ENCODE measurements at places on chromosomes 2 and 18. TPM values are rescaled to one million over a fixed set of nuclear protein-coding genes. Genes with fewer than 3 reads are reported as not detected.

The CELF4 gene
- not detected for total RNA-seq

The MYO3B gene
- total RNA-seq, result 10.6 TPM

The FSHR gene
- total RNA-seq, result 0.05 TPM

The OTOF gene
- total RNA-seq, result under 0.01 TPM

DNA sequence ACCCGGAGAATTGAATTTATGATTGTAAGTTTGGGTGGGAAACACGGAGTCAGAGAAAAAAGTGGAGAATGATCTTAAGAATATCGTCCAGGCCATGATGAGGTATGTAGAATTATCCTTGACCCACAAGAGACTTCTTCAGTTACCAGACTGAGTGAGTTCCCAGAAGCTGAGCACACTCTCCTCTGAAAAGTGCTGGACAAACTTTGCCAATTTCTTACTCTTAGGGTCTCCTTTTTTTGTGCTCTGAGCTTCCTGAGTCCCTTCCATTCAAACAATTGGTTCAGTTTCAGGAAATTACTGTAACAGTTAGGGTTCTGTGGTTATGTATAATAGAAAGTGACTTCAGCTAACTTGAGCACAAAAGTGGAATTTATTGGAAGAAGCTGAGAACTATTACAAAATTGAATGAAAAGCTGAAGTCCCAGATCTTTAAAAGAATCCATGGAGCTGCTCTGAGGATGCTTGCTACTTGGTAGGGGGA, 50.6 kb upstream of the EHBP1 start:
- no peak for DNase-seq

DNA sequence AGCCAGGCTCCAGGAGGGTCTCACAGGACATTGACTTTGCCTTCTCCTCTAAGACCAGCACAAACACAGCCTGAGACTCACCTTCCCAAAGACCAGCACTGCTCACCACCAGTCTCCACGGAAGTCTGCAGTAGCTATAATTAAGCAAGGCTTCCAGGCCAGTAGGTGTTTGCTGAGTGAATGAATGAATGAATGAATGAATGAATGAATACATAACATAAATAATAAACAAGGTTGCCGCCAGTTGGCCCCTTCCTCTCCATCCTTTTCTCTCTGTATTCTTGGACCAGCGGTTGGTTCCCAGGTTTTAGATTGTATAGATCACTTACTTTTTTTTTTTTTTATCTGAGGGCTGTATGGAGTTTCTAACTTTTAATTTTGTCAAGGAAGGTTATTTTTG, 222.4 kb upstream of the ID2 start:
- no peak for DNase-seq

- DNase-seq, result no peak
Observed at GRCh38 chr2:3091696-3092095, 285.9 kb downstream of the EIPR1 start.

DNA sequence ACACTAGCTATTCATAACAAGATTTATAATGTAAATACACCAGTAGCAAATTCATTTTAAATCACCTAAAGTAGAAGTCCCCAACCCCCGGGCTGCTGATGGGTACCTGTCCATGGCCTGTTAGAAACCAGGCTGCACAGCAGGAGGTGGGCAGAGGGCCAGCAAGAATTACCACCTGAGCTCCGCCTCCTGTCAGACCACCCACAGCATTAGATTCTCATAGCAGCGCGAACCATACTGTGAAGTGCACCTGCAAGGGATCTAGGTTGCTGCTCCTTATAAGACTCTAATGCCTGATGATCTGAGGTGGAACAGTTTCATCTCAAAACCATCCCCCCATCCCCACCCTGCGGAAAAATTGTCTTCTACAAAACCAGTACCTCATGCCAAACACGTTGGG, 71.3 kb downstream of the KANSL1L start:
- DNase-seq, result no peak

- no peak for DNase-seq
Observed at GRCh38 chr2:7937082-7937481, 744.8 kb upstream of the ID2 start.

The RMND5A gene
- 72.5 TPM for total RNA-seq

The ASIC4 gene
- total RNA-seq, result not detected

- DNase-seq, result no peak
Observed at GRCh38 chr2:161947406-161947805, 126.6 kb downstream of the DPP4 start.

The NTSR2 gene
- not detected for total RNA-seq

GRCh38 chr18:37662099-37662498, 96.5 kb upstream of the CELF4 start:
- DNase-seq, result no peak

GRCh38 chr2:170271340-170271739, 93.4 kb downstream of the MYO3B start:
- DNase-seq, result peak; percentile 2

- no peak for DNase-seq
Observed at GRCh38 chr2:127506510-127506909, 19.8 kb downstream of the IWS1 start.

The LDLRAD4 gene
- 0.87 TPM for total RNA-seq

DNA sequence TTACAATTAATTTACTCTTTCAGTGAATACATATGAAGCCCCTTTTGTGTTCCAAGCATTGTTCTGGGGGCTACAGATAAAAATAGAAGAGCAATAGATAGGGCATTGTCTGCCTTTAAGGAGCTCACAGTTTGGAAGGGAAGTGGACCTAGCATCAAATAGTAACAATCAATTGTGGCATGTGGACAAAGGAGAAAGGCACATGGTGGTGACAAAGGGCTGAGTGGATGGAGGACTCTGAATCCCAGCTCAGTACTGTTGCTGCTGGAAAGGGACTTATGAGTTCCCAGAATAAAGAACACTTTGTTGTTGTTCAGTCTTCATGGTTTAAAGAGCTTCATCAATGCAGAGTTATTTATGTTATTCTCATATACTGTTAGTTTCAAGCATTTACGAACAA, 217.7 kb downstream of the HRH4 start:
- no peak for DNase-seq

GRCh38 chr2:9196637-9197036, 10.0 kb upstream of the ASAP2 start:
- DNase-seq, result no peak

DNA sequence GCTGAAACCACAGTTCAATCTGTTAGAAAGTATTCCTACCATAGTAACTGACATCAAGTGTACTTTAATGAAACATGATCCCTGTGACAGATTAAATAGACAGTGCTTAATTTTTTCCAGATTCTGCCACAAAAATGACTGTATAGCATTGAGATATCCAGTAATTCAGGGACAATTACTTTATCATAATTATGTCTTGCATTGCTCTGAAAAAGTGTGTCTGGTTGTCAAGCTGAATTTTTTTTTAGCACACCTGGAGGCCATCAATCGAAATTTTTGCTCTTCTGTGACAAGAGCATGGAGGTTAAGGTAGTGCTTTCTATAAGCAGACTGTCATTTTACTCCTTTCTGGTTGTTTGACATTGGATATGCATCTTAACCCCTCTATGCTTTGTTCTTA, 1083.8 kb upstream of the NRXN1 start:
- DNase-seq, result no peak

GRCh38 chr18:62280786-62281185, 44.3 kb upstream of the TNFRSF11A start:
- no peak for DNase-seq

DNA sequence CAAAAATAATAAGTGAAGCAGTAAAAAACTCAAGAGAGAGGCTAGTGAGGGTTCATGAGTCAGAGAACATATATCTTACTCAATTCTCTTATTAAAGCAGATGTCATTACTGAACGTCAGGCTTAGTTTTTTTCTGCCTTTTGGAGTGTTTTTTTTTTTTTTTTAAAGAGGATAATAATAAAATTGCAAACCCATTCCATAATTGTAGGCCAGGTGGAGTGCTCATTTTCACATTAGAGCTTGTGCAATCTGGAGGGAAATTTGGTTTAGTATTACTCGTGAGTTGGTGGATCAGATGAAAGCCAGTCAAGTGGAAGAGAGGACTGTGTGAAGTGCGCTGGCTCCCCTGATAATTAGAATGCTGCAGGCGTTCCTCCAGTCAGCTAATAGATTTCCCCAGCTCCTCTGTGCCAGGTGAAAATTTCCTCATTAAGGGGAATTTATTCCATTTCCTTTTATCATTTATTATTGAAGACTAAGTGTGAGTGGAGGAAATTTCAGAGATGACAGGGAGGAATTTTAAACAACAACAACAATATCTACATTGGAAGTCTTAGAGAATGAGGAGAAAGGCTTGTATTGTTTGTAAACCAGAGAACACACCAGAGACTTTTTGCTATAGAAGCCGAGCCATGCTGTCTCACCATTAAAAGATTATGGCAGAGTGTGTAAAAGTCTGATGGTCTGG, 74.6 kb downstream of the CPS1 start:
- DNase-seq, result peak; percentile 8

DNA sequence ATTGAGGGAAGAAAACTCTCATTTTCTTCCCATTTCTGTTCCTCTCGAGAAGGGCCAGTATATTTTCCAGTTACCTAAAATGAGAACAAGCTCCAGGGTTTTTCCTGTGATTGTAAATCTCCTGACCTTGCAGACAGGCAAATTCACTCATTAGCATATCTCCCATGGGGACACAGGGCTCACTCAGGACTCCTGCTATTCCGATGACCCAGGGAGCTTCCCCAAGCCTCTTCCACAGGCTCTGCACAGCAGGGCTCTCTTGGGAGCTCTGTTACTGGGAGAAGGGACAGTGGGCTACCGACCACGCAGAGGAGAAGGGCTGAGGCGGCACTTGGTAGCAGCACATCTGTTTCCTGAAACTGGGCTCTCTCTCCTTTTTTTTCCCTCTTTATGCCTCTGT, 135.2 kb upstream of the CAPN13 start:
- DNase-seq, result no peak

DNA sequence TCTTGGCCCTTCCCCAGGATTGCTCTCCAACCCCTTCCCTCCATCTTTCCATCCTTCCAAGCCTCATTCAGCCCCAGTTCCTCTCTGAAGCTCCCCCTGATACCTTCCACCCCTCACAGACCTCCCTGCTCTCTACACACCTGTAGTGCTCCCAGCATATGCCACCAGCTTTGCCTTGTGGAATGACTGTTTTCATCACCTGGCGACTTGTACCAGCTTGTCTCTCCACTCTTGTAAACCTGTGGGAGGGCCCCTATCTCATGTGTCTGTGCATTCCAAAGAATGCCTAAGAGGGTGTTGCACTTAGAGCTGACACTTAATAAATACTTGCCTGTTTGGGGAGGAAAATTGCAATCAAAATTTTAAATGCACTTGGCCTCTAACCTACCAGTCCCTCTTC, 198.7 kb downstream of the BCL11A start:
- DNase-seq, result no peak

The BUB1 gene
- 2.2 TPM for total RNA-seq

- DNase-seq, result no peak
Observed at GRCh38 chr2:50691513-50691912, 340.4 kb downstream of the NRXN1 start.

The VAPA gene
- total RNA-seq, result 403 TPM

DNA sequence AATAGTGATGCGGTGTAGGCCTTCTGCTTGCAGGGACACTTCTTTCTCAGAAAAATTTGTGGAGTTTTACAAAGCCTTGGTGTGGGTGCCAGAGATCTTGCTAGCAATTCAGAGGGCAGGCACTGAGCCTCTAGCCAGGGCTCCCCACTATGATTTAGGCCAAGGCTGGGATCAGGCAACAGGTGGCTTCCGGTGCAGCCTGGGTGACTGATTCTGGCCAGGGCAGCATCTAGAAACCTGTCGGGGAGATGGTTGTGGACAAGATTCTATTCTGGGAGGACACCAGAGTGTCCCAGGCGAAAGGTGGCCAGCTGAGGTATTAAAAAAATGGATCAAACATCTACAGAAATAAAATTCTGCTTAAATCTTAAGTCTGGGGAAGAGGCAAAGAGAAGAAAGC, 21.5 kb upstream of the TNP1 start:
- DNase-seq, result no peak

DNA sequence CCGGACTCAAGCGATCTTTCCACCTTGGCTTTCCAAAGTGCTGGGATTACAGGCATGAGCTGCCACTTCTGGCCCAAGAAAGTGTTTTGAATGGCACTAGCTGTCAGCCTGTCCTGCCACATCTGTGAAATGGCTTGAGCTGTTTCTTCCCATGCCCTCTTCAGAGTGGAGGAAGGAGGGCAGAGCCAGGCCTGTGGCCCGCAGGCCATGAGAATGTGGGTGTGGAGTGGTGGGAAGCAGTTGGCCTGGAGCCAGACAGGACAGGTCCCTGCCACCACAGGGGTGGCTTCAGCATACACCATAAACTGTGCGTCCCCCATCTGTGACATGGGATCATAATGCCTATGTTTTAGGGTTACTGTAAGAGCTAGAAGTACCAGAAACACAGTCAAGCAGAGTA, 6.5 kb downstream of the SLC66A3 start:
- DNase-seq, result no peak
